Stimulated activated CD8-positive, alpha-beta memory T cell treated with anti-CD3 and anti-CD28 coated beads, Interleukin-15, amount 100 ng/mL, for 4 hours (primary cell): ENCODE measurements at places on chromosomes 2 and 18.

DNA sequence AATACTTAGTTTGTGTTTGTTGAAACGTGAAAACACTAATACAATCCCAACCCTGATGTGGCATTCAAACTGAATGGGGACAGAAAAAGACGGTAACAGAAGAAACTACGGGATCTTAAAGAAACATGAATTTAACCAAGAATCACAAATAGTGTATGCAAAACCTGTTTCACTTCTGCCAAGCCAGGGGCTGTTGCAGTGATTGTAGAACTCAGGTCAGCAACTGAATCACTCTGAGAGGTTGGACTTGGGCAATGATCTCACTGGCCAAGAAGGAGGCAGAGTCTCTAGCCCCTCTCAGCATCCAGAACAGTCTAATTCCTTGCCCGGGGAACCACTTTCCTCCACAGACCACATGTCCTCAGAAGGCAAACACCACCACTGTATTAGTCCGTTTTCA is 54.9 kb upstream of the CRIM1 start:
- DNase-seq = no peak

- DNase-seq = no peak
These were observed 36.7 kb downstream of the PKP4 start for GRCh38 chr2:158493458-158493857.

GRCh38 chr18:31419457-31419932 is 28.0 kb upstream of the DSG3 start:
- no peak for DNase-seq

GRCh38 chr2:140200764-140201163 is 1420.6 kb upstream of the NXPH2 start:
- DNase-seq = no peak

DNA sequence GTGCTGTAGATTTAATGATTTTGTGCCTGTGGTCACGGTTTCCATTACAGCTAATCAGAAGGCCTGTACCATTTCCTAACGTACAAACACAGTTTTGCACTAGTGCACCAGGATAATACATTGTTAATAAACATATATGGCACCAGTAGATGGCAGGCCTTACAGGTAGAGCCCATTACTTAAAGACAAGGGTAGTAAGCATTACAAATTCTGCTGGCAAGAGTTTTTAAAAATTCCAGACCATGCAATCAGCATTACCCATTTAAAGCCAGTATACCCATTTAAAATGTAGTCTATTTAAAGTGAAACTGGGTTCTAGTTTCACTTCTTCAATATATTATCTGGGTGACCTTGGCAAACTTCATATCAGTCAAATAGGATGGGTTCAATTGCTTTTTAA is 224.2 kb downstream of the NUP35 start:
- no peak for DNase-seq
